ENCODE measurements at places on chromosomes 4 and X.

DNA sequence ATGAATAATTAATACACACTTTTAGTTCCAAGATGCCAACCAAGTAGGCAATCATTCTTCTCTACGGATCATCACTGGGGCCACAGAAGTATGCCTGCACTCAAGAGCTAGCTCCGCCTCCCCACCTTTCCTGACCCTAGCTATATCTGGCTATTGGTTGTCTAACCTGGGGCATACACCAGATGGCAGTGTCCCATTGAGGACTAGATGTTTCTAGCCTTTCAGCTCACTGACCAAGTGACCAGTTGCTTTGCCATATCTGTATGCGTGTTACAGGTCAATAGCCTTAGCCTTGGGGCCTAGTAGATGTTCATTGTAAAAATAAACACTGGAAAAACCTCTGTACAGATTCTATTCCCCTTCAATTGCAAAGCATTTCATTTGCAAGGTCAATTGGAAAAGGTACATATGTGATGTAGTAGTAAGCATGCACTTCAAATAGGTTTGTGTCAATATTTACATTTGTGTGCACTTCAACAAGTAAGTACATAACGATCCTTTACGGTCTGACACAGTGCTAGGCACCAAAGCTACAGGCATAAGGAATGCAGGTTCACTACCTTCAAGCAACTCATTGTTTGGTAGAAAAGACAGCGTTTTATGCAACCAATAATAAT lies 521.7 kb downstream of the PPARGC1A start:
- DNase-seq = no peak

DNA sequence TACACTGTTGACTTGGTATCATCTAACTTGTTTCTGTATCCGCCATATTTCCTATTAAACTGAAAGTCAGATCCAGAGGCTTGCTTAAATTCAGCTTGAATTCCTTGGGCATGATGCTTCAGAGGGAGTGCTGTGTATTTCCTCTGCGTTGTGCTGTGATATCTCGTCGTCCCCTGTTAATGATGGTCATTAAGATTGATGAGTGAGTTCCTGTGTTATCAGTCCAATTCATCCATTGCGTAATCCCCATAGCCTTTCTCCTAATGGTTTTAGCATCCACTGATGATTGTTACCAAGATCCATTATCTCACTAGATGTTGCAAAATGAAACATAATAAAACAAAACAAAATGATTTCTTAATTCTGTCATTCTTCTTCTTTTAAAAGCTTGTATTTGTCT lies 31.3 kb upstream of the CHM start:
- DNase-seq = no peak

DNA sequence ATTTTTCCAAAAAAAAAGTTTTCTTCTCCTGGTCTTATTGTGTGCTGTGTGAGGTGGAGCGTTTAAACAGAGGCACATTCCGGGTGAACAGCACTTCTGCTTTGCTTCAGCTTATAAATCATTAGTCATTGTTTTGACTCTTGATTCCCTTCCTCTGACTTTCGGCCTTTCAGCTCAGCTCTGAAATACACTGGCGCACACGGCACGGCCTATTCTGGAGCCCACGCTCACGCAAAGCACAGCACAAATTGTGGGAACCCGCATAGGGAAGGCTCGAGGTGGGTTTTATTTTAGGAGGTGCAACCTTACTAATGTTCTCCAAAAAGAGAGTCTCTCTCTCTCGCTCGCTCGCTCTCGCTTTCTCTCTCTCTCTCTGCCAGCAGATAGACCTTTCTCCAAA lies 4.0 kb downstream of the POU3F4 start:
- DNase-seq = no peak

DNA sequence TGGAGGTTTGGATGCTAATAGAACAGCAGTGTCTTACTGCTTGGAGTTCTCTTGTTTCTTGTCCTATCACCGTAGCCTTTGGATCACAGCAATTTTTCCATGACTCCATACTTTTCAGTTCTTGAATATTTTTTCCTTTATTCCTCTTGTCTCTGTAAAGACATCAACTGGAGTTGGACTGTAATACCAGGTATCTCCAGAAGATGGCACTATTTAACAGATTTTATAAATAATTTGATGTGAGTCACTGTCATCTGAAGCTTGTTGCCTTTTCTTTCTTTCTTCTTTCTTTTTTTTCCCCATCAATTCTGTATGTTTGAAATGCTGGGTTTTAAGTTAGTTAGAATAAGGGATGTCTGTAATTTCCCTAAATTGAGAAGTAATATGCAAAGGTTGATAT lies 24.1 kb downstream of the HPRT1 start:
- DNase-seq = no peak

All from activated CD4-positive, alpha-beta T cell treated with anti-CD3 and anti-CD28 coated beads, Interleukin-2, amount 50 U/mL, for 4 hours (primary cell).